Progenitor cell of endocrine pancreas (in vitro differentiated cells): ENCODE measurements at places on chromosomes 7 and 10. TPM values are rescaled to one million over a fixed set of nuclear protein-coding genes. Genes with fewer than 3 reads are reported as not detected.

HTRA1 gene
- 3.5 and 6.3 TPM in 2 replicates for total RNA-seq

DNA sequence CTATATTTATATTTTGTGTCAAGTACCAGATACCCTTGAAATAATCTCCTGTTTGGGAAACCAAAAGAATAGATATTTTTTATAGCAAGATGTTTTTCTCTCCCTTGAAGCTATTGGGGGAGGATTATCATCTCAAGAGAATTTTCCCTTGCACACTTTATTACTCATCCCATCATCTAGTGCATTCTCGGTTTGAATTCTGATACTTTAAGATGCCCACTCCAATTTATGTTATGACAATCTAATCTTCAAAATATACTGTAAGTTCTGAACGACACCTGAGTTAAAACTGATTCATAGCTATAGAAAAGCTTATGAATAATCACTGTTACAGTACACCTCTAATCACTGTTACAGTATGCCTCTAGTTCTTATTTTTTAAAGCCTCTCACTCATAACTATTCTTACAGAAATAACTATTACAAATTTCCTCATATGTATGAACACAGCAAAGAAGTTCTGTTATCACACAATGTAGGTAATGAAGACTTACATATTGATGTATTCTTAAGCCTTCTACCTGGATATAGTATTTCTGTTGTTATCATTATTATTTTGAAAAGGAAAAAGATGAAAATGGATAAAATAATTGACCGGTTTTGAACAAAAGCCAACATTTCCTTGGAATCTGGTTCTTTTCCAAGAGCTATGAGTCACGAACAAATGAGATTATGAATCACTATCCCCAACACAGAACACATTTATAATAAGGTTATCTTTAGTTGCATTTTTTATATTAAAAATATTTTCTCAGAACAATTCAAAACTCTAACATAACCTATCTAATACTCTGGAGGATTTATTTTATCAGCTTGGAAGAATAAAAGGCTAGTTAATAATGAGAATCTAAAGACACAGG, 72.3 kb upstream of the FAM13C start:
- DNase-seq: no peak

EBLN1 gene
- total RNA-seq: not detected in 2 replicates

DNA sequence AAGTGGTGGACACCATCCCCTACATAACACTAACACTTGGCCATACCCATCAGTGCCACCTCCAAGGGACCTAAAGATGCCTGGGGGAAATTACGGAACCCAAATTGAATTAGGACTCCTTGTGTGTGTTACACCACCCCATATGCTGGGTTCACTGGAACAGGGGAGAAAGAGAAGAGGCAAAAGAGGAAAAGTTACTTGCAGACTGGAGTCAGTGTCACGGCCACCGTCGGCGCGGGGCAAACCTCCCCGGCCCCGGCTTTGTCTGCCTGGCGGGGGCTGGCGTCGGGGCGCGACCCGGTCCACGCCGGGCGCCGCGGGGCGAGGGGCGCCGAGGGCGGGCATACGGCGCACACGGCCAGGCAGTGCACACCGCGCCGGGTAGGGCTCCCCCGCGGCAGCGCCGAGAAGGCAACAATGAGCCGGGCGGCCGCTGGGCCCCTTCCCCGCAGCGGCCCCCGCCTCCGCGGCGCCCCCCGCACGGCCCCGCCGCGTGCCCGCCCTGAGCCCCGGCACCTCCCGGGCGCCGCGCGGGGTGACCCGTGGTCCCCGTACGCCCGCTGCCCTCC, 171.1 kb downstream of the FAM107B start:
- DNase-seq: peak; percentile 15
